ENCODE measurements at places on chromosomes 7 and 10.

- no peak for DNase-seq
Observed at GRCh38 chr7:136002802-136003201, 25.6 kb upstream of the MTPN start.

DNA sequence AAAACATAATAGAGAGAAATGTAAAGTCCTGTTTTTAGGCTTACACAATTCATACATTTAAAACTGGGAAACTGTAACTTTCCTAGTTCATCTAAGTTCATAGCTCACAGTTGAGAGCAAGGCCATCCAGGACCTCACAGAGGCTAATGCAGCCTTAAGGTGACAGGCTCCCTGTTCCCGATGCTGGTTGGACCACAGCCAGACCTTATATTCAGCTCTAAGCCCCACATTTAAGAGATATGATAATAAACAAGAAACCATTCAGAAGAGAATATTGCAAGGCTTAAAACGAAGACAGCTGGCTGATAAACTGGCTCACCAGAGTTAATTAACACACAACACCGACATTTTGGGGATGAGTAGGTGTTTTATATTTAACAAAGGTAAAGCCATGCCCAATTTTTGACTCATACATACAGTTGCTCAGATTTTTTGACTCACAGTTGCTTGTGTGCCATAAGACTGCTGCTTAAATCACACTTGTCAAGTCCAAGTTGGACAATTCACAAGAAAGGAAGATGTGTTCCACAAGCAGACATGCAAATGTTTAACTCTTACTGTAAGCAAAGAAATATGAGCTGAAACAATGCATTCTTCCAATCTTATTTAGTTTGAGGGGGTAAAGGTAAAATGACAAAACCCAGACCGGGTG is 41.1 kb upstream of the TMEM213 start:
- no peak for DNase-seq

DNA sequence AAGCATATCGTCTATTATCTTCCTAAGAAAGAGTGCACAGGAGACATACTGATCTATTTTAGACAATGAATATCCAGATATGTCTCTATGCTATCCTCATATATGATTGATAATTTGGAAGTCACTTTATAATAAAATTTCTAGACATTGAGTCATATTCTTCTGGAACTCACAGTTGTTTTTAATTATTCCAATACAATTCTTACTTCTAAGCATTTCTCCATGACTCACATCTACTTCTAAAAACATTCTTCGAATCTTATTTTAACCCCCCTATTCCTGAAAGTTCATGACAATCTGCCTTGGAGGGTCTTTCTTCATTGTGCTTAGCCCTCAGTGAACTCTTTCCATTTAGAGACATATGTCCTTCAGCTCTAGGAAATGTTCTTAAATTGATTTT is 368.1 kb downstream of the MDFIC start:
- DNase-seq, result no peak

- no peak for DNase-seq
Observed at GRCh38 chr10:69397972-69398371, 18.7 kb downstream of the TACR2 start.

GRCh38 chr7:158192184-158192835 is 395.3 kb downstream of the PTPRN2 start:
- DNase-seq, result no peak

DNA sequence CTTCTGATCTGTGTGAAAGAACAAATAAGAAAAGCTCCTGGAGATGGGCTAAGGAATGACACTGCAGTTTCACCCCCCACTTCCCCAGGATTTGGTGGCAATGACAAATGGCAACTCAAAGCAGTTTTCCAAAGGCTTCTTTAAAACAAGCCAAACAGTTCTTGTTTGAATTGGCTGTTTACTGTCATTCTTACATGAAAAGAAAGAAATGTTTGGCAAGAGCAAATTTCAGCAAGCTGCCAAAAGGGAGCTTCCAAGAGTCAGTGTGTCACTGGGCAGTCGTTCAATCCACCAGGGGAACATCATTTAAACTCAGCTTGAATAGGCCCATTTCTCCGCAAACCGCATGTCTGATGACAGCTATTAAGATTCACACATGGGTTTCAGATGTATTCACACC is 119.0 kb upstream of the RHOBTB1 start:
- DNase-seq, result no peak

- no peak for DNase-seq
Observed at GRCh38 chr7:69801729-69802682, 203.7 kb downstream of the AUTS2 start.

- DNase-seq, result no peak
Observed at GRCh38 chr10:46220872-46221538, 65.8 kb upstream of the ANTXRL start.

DNA sequence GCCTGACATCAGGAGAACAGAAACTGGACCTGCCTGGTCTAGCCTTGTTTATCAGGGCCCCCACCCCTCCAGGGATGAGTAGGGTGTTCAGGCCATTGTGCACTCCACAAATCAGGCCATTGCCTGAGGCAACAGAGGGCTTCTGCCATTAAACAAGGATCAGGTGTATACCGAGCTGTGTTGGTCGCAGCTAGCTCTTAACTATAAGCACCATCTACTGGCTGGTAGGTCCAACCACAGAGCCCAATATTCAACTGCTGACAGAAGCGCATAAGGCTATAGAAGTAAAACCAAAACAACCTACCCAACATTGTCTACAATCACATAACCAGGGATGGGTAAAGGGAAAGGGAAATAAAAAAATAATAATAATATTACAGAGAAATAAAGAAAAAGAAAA is 451.7 kb upstream of the TEX47 start:
- no peak for DNase-seq

- no peak for DNase-seq
Observed at GRCh38 chr10:71964098-71964742, at the start of gene CHST3. CHST3 (plus strand) TSS chr10:71964395; CDS start chr10:72005843, 41,448 bp downstream.

GRCh38 chr7:39510864-39511354 is 55.3 kb upstream of the YAE1 start:
- no peak for DNase-seq

Data from activated T-helper 1 cell treated with Interleukin-2 at 50 U/mL for 16 hours (primary cell).